ENCODE measurements at places on chromosomes 3 and 15.
A peak's percentile ranks its signal among the peaks of the same experiment; 100 is the strongest.

DNA sequence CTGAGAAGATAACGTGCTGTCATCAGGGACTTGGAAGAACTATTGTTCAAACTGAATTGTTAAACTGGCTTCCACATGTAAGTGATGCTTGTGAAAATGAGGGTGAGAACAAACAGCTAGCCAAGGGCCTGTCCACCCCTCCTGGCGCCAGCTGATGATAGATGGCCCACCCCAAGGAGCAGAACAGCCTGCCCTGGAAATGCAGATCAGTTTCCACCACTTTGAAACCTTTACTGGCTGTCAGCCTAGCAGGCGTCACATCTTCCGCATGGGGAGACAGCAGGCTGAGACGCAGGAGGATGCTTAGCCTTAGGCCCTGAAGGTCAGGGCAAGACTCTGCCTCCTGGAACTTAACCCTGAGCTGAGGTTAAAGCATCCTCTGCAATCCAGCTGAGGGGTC lies 6.4 kb upstream of the SLC51B start:
- no peak for DNase-seq

DNA sequence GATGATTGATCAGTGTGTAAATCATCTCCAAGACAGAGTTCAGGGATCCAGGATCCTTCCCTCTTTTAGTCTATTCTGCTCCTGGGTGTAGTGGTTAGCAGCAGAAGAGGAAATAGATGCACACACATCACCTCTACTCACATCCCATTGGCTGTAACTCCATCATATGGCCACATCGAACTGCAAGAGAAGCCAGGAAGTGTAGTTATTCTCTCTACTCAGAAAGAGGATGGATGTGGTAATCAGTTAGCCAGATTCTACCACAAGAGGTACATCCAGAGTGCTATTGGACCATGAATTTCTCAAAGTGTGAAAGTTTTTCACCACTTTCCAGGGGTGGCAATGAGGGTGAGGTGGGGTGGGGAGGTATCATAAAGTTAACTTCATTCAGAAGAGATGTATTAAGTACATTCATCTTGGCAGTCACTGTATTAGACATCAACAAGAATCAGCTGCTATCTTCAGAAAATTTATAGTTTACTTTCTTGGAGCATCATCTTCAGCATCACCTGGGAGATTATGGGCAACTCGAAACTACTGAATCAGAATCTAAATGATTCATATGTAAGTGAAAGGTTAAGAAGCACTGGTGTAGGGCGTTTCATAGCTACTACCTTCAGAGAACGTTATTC lies 60.6 kb upstream of the GAP43 start:
- no peak for DNase-seq

GRCh38 chr3:110790631-110791030 lies 281.0 kb upstream of the NECTIN3 start:
- no peak for DNase-seq

DNA sequence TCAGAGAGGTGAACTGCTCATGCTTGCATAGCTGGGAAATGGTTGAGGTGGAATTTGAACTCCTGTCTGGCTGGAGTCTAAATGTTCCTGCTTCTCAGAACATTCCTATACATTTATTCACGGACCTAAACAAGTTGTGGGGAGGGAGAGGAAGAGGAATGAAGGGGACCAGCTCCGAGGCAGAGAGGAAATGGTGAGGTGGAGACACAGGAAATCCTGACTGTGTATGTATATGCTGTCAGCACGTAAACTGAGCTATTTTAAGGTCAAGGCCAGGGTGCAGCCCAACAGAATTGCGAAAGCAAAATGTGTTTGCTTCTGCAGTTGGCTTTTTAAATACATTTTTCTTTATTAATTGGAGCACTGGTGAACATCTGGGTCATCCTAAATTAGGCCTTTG lies 74.1 kb upstream of the POMGNT2 start:
- DNase-seq: peak; percentile 52

DNA sequence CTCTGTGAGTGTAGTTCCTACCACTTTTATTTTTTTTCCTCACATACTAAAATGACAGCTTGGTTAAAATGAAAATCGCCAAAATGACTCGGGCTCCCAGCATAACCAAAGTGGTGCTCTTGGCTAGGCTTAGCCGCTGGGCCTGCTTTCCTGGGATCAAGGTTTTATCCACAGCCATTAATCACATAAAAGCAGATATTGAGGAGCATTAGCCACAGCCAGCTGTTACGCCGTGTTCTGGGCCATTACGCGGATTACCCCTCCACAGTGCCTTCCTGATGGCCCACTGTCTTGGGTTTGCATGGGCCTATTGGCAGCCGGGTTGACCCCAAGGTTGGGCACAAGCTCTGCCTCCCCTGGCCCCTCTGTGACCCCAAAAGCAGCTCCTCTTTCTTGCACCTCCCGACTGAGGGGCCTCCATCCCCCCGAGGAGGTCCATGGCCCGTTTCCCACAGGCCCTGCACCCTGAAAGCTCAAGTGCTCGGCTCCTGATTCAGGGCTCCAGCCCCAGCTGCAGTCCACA lies 30.4 kb upstream of the TRPM1 start:
- DNase-seq: no peak

- DNase-seq: no peak
These were observed 280.3 kb upstream of the THBS1 start for GRCh38 chr15:39300451-39301153.

DNA sequence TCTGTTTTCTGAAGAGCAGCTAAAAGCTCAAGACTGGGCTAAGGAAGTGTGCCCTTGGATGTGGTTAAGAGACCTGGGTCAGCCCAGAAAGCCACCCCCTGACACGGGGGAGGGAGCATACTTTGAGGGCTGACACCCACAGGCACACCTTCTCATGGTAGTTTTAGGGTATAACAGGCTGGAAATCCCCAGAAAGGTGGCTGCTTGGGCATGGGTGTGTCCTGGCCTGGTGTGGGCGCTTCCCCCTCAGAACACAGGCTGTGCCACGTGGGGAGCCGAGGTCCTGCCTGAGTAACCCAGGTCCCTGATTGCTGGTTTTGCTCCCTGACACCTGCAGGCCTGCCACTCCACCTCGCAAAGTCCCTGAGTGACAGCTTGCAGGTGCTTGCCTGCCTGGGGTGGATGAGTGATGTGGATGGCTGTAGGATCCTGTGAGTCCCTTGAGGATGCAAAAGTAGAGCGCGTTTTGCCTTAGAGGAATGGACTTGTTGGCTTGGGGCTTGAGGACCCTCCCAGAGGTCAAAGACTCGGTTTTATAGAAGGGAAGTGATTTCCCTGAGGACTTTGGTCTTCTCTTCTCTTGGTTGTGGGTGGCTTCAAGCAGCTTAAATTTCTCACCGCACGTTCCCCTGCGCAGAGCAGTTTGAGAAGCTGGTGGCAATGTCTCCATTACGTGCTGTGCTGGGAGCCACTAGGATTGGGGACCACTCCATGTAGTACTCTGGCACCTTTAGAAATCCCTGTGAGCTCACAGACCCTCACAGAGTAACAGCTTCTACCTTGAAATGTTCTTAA lies 94.4 kb downstream of the DNASE1L3 start:
- DNase-seq: no peak

GRCh38 chr3:185401319-185401955 lies 38.5 kb downstream of the MAP3K13 start:
- no peak for DNase-seq

DNA sequence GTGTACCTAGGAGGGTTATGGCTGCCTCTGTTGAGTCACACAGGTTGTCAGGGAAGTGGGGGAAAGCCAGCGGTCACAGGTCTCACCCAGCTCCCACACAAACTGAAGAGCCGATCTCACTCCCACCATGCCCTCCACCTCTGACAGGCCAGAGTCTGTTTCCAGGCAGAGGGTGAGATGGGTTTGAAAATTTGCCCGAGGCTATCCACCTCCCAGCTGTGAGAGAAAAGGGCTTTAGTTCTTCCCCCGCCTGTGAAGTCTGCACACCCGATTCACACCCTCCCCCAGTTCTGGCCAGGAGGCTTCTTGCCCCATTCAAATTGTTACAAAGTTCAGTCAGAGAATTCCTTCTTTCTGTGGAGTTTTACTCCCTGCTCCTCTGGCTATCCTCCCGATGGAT lies 446.9 kb downstream of the EDEM1 start:
- DNase-seq: no peak

GRCh38 chr15:85019815-85020590 lies 38.3 kb downstream of the PDE8A start:
- DNase-seq: no peak

Data from 8988T (cell line).